T-helper 2 cell treated with Interferon-gamma antibody and Interleukin-4, amounts not matched to agents 100 ng/mL and 5 ng/mL, for 36 hours (primary cell): ENCODE measurements at places on chromosomes 12 and 14. TPM values are rescaled to one million over a fixed set of nuclear protein-coding genes. Genes with fewer than 3 reads are reported as not detected.

Gene OGFOD2
- 20.8 and 23.4 TPM in 2 replicates for total RNA-seq

Gene CLEC4E
- total RNA-seq = not detected in 2 replicates

Gene ARMH4
- total RNA-seq = not detected in 2 replicates

Gene PARPBP
- 27.7 and 28.9 TPM in 2 replicates for total RNA-seq

Gene CLEC2A
- total RNA-seq = not detected in 2 replicates

Gene ANGEL1
- 11.3 and 12.1 TPM in 2 replicates for total RNA-seq
